ENCODE measurements at places on chromosomes 7 and 10.

- peak; percentile 74 for DNase-seq
Observed at GRCh38 chr10:109978481-109978880, 29.3 kb upstream of the ADD3 start.

DNA sequence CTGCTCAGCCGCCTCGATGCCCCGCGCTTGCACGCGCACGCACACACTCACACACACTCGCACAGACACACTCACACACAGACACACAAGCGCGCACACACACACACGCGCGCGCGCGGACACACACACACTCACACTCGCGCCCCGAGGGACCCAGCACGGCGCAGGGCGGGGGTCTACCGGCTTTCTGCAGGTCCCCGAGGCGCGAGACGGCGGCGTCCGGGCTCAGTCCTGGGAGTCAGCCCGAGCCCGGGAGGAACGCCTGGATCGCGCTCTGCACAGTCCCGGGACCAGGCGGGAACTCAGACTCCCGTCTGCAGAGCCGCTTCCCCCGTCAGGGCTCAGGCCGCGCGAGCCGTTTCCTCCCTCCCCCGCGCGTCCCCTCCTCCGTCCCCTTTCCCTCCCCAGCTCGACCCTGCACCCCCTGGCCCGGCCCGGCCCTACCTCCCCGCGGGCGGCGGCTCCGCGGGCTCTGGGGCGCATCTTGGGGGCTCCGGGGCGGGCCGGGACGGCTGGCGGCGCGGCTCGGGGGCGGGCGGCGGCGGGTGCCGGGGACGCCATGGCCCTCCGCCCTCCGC is 464 bp downstream of the DENND2A start:
- no peak for DNase-seq

- DNase-seq = no peak
Observed at GRCh38 chr7:18175801-18176450, 148.3 kb upstream of the PRPS1L1 start.

- DNase-seq = no peak
Observed at GRCh38 chr7:33965183-33965744, 59.9 kb downstream of the BMPER start.

DNA sequence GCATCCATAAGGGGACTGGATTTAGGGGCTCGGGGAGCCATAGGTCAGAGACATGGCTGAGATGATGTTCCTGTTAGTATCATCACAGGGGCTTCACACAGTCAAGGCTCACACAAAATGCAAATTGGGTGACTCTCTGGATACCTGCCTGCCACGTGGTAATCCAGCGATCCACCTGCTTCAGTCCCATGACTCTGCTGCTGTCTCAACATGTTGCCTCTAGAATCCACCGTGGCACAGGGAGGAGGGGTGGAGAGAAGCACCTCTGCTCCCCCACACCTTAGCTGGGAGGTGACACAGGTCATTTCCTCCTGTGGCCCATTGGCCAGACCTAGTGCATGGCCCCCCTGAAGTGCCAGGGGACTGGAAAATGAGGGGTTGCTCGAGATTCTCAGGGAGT is 83.1 kb downstream of the CDH23 start:
- DNase-seq = no peak

DNA sequence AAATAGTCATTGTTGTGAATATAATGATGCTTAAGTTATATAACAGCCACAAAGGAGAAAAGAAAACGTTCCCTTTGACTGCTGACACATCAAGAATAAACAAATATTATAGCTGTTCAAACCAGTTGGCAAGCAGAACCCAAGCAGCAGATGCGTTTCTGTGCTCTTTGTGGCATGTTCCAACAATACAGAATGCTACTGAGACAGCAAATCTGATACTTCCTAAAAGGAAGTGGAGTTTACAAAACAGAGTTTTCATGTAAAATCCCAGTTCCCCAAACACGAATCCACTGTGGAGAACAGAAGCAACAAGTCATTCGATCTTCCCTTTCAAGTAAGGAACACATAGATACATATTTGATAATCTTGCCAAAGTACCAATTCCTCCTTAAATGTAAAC is 170.9 kb upstream of the ASAH2 start:
- DNase-seq = no peak

DNA sequence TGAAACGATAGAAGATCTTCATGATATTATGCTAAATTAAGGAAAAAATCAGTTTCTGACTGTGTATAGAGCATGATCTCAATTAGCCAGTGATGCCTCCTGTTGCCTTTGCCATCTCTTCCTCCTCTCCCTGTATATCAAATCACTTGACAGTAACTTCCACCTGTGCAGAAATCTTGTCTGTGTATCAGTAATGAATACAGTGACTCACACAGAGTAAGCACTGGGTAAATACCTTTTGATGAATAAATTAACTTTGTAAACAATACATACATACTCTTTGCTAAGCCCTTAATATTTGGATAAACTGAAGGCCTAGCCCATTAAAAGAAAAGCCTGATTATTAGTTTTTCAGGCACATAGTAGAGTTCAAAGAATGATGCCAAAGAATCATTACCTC is 610.6 kb upstream of the NRP1 start:
- DNase-seq = no peak

GRCh38 chr10:100901051-100901450 is 11.7 kb upstream of the SLF2 start:
- DNase-seq = no peak

GRCh38 chr10:132394201-132394811 is 2.7 kb upstream of the PWWP2B start:
- no peak for DNase-seq
